Fibroblast of pulmonary artery (primary cell): ENCODE measurements at places on chromosomes 4 and X.

DNA sequence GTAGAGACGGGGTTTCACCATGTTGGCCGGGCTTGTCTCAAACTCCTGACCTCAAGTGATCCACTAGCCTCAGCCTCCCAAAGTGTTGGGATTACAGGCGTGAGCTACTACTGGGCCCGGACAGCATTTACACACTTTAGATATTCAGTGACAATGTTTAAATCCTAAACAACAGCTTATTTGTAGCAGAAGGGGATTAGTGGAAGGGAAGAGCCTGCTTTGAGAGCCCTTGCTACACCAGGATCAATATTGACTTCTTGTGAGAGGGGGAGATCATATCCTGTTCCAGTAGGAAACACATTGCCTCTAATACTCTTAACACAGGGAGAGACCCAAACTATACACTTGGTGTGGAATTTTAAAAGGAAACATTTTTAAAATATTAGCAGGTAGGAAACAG lies 7.1 kb downstream of the MGST2 start:
- no peak for DNase-seq

DNA sequence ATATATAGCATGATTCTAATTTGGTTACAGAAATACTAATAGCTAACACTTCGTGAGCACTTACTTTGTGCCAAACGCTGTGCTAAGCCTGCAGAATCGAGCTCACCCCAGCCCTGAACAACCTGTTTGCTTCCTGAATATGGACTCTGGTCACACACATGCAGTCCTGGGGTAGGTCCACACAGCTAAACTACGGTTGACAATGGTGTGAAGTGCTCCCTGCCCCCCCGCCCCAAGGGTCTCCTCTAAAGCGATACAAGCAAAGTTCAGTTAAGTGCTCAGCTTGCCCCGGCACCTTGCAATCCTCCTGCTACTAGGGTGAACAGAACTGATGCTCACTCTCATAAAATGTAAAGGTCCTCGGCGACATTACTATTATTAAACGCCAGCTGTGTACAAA lies 879 bp downstream of the FOXP3 start:
- no peak for DNase-seq

DNA sequence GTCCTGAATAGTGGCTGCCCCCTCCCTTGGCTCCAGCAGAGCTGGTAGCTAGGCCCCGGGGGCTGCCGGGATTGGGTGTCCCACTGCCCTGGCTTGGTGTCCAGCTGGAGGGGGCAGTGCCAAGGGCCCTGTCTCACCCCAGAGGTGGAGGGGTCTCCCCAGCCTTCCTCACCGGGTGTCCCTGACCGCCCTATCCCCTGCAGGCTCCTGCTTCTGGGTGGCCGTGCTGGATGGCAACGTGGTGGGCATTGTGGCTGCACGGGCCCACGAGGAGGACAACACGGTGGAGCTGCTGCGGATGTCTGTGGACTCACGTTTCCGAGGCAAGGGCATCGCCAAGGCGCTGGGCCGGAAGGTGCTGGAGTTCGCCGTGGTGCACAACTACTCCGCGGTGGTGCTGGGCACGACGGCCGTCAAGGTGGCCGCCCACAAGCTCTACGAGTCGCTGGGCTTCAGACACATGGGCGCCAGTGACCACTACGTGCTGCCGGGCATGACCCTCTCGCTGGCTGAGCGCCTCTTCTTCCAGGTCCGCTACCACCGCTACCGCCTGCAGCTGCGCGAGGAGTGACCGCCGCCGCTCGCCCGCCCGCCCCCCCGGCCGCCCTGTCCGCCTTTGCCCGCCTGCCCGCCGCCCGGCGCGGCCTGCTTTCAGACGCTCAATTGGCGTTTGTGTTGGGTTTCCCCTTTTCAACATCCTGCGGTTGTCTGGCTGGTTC lies 4.6 kb downstream of the NAT8L start:
- no peak for DNase-seq

GRCh38 chr4:177408023-177408422 lies 34.2 kb downstream of the AGA start:
- DNase-seq: no peak

DNA sequence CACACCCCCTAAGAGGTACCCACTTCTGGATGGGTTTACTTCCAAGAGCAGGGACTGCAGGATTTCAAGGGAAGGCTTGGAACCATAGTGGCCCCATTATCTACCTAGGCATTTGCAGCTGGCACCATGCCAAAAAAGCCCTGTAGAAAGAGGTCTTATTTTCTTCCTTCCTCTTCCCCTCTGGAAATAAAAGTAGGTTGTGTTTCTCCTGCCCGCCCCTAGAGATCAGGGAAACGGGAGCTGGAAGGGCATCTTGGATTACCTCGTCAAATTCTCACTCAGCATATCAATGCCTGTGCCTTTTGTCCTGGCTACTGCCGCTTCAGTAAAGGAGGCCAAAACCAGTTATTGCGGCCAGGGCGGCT lies 1.6 kb downstream of the SCD5 start:
- no peak for DNase-seq

DNA sequence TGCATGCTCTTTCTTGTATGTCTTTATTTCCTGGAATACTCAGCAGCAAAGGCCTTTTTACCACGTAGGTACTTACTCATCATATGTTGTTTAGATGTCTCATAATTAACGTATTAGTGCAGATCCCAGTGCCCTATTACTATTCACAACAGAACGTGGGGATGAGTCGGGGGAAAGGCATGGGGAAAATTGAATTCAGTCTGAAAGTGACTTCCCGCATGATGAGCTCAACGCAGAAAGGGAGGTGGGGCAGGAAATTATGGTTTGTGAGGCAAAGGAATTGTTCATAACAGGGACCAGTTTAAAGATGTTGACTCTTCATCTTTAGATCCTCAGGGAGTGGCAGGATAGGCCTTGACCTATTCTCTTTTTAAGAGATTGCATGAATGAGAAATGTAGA lies 2.0 kb upstream of the TMPRSS11D start:
- peak; percentile 71 for DNase-seq

GRCh38 chr4:183078634-183079033 lies 20.4 kb upstream of the WWC2 start:
- no peak for DNase-seq

DNA sequence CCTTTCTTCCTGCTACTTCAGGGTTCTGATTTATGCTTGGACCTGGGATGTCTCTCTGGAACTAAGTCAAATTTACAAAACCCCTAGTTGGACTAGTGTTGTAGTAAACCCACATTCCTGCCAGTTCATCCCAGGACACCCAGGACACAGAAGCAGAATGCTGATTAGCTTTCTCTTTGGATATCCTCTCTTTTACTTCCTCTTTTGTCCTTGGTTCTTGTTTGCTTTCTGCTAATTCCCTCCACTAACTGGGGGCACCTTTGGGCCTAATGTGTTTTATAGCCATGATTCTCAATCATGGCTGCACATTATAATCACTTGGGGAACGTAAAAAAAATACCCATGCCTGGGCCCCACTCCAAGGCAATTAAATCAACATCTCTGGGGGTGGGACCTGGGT lies 42.5 kb downstream of the LANCL3 start:
- DNase-seq: no peak

- DNase-seq: no peak
These were observed 795.7 kb upstream of the SLIT2 start for GRCh38 chr4:19455850-19456602.

- peak; percentile 3 for DNase-seq
These were observed 128.1 kb upstream of the STK26 start for GRCh38 chrX:131894995-131895394.

- DNase-seq: no peak
These were observed 156.9 kb upstream of the BMP3 start for GRCh38 chr4:80873571-80873970.

DNA sequence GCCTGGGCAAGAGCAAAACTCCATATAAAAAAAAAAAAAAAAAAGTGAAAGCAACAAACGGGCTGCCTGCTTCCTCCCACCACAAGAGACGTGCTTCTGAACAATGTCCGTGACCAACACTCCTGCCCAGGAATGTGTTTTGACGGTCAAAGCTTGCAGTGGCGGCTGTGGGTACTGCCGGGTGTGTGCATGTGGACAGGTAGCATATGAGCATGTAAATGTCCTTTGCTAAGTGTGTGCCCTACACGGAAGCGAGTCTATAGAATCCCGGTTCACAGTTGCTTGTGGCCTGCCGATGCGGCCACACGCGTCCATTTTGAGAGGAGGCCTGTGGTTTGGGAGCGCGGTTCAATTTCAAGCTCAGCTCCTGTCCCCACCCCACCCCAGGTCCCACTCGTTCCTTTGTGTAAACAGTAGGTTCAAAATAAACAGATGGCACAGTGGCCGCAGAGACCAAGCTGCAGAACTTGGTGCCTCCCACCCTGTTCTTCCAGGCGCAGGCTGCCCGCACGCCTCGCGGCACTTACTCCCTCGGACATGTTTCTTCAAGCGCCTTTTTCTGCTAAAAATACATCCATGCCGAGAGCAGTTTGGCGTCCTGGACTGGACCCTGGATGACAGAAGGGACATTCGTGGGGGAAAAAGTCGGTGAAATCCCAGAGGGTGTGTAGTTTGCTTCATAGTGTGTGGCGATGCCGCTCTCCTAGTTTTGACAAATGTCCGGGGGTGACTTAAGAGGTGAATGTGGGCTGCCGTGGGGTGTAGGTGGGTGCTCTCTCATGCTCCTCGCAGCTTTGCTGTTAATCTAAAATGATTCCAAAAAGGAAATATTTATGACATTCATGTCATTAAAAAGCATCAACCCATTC lies 11.5 kb upstream of the NKX1-1 start:
- DNase-seq: no peak

DNA sequence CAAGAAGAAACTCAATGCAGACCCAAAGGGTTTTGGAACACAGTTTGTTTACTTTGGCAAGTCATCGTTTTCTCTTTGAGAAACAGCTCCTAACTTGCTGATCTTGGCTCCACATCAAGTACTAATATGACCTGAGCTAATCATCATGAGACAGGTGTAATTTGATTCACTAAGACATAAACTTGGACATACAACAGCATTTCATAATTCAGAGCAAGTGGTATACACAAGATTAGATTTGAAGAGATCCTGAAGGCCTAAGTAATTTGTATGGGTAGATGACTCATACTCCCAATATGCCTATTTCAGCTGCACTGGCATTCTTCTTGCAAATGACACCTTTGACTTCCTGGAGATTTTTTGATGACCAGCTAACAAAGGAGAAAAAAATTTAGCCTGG lies 1521.7 kb downstream of the RPA4 start:
- no peak for DNase-seq

DNA sequence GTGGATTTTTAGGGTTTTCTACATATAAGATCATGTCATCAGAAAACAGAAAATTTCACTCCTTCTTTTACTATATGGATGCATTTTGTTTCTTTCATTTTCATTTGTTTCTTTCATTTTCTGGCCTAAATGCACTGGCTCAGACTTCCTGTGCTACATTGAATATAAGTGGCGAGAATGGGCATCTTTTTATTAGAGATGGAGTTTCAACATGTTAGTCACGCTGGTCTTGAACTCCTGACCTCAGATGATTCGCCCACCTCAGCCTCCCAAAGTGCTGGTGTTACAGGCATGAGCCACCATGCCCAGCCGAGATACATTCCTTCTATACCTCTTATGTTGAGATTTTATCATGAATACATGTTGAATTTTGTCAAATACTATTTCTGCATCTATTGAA lies 61.8 kb downstream of the BRWD3 start:
- no peak for DNase-seq

GRCh38 chrX:65545456-65545855 lies 10.9 kb upstream of the LAS1L start:
- DNase-seq: no peak

GRCh38 chrX:31461266-31461665 lies 389.4 kb upstream of the FTHL17 start:
- no peak for DNase-seq

- no peak for DNase-seq
These were observed 111.0 kb downstream of the ASB9 start for GRCh38 chrX:15158736-15159406.

DNA sequence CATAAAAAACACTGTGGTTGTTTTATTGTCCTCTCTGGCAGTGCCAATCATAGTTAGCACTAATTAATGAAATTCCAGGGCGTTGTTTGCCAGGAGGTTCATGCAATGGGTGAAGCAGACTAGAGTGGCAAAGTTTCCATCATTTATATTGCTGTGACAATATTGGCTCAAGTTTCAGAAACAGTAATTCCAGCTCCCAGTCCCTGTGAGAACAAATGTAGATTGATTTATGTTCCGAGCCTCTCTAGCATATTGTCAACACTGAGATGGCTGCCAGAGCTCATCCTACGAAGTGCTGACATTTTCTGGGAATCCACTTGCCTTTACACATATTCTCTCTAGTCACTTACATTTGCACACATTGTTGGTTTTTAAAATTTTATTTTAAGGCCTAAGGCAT lies 440.0 kb upstream of the IGFBP7 start:
- DNase-seq: no peak

DNA sequence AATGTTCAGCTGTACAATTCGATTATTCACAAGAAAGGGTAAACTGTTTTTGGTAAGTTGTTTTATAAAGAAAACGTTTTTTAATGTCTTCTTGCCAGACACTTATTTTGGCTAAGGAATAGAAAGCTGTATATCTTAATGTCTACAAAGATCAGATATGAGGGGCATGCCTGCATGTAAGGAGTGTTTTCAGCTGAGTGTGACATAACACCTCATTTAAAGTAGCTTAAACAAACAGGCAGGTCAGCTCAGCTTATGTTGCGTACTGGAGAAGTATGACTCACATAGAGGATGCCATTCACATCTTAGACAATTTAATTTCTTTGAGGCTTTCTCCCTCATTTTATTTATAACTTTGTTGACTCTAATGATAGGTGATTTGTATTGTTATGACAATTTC lies 30.4 kb downstream of the LAMTOR3 start:
- DNase-seq: peak; percentile 10

DNA sequence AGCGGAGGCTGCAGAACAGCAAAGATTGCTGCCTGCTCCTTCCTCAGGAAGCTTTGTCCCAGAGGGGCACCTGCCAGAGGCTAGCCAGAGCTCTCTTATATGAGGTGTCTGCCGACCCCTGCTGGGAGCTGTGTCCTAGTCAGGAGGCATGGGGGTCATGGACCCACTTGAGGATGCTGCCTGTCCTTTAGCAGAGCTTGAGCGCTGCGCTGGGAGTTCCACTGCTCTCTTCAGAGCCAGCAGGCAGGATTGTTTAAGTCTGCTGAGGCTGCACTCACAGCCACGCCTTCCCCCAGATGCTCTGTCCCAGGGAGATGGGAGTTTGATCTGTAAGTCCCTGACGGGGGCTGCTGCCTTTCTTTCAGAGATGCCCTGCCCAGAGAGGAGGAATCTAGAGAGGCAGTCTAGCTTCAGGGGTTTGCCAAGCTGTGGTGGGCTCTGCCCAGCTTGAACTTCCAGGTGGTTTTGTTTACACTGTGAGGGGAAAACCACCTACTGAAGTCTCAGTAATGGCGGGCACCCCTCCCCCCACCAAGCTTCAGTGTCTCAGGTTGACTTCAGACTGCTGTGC lies 10.9 kb downstream of the DCK start:
- no peak for DNase-seq

GRCh38 chr4:8440492-8441311 lies at the start of the genes ACOX3 and TRMT44:
Gene ACOX3 (minus strand): TSS chr4:8440723. CDS start chr4:8416521, 24,202 bp downstream.
Gene TRMT44 (plus strand): TSS chr4:8440777. CDS start chr4:8440823, 46 bp downstream.
- peak; percentile 94 for DNase-seq

DNA sequence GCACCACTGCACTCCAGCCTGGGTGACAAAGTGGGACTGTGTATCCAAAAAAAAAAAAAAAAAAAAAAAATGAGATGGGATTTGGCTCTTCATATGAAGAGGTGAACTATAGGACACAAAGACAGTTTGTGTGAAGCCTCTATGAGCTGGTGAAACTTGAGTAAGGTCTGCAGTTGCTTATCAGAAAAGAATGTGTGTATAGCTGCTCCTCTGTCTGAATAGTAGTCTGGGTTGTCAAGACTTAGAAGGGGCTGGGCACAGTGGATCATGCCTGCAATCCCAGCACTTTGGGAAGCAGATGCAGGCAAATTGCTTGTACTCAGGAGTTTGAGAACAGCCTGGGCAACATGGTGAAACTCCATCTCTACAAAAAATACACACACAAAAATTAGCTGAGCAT lies 82.8 kb downstream of the ARSF start:
- no peak for DNase-seq

- no peak for DNase-seq
These were observed 48.3 kb downstream of the TRIML2 start for GRCh38 chr4:188061083-188061482.
